GM03348 (cell line): ENCODE measurements at places on chromosomes 6 and 20.

DNA sequence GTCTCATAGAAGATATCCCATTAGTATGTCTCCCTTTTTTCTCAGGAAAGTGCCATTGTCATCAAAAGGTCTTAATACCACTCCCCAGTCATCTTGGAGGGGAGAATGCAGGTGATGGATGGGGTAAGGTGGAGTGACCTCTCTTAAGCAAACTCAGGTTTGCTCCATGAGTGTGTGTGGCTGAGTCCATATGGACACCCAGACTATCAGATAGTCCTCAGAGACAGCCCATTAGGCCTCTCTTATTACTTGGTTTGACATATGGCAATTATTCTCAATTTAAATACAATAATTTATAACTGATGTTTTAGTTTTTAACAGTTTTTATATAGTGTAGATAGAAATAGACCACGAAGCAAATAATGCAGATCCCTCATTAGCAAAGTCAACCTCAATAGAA, 23.2 kb downstream of the LAMA4 start:
- no peak for DNase-seq

DNA sequence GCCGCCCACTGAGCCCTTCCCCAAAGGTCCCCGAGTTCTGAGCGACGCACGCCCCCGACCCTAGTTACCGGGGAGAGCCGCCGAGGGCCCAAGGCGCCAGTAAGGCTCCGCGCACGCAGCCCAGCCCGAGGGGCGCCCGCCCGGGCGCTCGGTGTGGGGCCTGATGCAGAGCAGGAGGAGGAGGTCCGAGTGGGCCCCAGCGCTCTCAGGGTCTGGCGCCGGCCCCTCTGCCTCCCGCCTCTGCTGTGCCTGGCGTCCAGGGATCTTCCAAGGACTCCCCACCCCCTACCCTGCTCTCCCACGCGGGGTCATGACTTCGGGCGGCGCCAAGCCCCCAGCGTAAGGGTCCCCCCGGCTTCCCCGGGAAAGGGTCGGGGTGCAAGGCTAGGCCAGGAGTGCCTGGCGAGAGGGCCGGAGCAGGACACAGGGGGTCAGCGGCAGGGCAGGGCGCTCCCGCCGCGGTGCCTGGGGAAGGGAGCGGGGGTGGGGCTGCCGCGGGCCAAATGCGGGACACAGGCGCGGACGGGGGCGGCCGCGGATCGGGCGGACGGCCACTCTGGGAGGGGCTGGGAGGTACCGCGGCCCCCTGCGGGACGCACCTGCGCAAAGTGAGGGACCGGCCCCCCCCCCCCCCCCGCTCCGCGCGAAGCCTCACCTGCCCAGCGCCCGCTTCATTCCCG, 637 bp downstream of the ABHD12 start:
- DNase-seq: peak; percentile 58

DNA sequence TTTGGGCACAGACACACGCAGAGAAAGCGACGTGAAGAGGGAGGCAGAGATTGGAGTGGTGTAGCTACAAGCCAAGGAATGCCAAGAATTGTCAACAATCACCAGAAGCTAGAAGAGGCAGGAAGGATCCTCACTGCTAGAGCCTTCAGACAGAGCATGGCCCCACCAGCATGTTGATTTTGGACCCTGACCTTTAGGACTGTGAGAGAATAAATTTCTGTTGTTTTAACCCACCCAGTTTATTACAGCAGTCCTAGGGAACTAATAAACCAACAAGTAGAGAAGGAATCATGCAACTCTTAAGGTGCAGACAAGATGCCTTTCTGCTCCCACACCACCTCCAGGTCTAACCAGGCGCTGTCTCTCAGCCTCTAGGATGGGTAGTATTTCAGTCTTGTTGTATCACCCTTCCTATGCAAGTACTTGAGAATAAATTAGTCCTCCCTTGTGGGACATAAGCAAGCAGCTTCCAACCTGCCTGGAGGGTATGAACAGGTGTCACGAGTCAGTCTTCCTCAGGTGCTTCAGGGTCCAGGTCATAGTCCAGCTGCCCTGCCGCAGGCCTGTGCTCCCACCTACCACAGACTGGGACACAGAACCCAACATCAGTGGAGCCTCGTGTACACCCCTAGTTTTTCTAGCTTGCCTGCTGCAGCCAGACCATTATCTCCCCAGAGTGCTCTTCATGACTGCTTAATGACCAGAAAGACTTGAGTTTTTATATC, 46.4 kb upstream of the CCN2 start:
- no peak for DNase-seq

DNA sequence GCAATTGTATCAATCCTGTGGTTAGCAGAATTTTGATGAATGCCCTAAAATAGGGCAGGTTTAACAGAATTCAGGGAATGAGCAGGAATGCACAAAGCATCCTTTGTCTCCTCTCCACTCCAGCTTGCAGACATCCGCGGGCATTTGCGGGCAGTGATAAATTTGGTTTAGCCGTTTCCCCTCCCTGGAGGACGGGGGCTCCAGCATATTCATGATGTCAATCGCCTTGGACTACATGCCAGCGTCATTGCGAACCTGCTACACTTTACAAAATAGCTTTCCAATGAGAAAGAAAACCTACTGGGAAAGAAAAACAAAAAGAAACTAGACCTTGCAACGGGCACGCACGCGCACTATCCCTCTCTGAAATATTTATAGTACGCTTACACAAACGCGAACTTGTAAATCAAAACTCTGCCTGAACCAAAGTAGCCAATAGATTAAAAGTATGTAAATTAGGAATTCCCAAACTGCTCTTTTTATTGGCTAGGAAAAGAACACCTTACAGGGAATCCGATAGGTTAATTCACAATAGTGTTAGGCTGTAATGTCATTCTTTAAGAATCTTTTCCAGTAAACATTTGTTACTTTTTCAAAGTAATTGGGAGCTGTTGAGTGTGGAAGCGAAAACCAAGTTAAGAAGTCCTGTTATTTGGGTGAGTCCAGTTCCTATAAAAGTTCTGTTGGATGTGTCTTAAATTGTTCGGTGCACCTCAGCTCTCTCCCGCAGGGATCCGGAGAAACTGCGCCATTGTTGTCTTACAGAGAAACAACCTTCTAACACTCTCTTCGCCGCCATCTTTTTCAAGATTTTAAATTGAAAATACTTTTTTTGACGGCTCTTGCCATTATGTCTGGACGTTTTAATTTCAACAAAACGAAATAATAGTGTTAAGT, 136.7 kb downstream of the HFE start:
- DNase-seq: peak; percentile 78

GRCh38 chr6:43806043-43806757, 36.2 kb downstream of the VEGFA start:
- no peak for DNase-seq

GRCh38 chr6:170067181-170067641, 223.7 kb downstream of the DLL1 start:
- DNase-seq: no peak

DNA sequence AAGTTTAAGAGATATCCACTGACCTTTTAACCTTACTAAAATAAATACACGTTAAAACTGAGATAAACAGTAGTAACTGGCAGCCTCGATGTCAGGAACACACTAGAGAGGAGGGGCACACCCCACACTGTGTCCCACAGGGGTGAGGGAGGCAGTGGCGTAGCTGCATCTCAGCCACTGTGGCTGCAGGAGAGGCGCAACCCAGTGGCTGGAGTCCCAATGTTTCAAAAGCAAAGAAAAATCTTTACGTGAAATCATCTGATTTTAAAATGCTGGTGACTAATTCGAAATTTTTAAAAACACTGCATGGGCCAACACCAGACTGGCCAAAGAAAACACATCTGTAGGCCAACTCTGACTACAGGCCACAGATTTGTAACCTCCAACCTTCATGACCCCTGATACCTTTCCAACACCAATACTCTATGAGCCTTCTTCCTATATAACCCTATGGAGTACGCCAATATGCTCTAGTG, 54.7 kb downstream of the TRAM2 start:
- peak; percentile 79 for DNase-seq

- DNase-seq: no peak
Observed at GRCh38 chr6:3301506-3301905, 42.8 kb downstream of the PSMG4 start.

DNA sequence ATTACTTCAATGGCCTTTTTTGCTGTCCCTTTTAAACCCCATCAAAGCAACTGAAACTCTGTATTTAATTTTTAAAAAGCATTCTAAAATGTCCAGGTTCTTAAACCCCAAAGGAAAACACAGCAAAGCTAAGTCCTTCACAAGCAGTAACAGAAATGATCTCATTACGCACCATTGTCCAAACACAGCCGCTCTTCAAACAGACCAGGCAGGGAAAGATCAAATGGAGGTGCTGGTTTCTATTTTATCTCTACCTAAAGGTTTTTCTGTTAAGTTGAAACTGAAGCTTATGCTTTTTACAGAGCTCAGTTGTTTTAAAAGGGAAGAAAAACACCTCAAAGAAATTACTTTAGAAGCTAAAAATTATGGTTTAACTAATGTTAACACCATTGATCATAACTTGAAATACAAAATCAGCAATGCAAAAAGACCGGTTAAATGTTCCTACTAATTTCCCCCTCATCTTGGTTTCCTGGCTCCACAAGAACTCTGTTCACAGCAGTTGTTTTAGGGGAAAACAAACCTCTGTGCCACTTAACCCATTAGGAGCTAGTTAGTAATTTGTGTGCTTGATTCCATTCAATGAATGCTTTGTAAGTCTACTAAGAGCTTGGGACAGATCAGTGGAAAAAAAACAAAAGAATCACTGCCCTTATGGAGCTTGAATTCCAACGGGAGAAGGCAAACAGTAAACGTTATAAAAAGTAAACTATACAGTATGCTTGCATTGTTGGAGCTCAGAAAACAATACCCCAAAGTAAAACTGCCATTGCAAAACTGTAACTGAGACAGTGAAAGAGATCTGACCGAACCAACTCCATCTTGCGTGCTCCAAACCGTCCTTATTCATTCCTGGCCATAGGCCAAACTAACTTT, 87.4 kb downstream of the CD24 start:
- DNase-seq: no peak

- DNase-seq: peak; percentile 64
Observed at GRCh38 chr6:150243620-150244314, 100.9 kb downstream of the PPP1R14C start.

DNA sequence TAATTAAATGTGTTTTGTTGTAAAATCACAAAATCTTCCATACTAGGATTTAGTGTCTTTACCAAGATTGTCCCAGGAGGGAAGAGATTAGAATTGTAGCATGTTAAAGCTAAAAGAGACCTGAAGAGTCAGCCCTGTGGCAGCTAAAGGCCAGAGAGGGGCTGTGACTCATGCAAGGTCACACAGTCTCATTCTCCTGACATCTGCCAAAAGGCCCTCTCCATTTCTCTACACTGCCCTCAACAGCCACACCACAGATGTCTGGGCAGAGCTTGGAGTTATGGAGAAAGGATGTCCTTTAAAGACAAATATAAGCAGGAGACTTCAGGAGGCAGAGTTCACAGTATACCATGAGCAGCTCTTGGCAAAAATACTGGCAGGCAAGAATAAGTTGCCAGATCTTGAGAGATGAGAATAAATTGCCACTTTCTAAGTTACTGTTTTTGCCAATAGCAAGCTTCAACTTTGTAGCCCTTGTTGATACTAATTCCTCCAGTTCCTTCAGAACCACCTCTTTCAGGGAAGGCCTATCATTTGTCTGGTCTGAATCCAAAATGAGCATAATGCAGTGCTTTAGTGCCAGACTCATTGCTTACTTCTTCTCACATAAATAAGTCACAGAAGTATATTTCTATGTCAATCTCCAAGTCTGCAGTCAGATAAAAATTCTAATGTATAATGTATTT, 41.7 kb downstream of the AKIRIN2 start:
- peak; percentile 73 for DNase-seq

DNA sequence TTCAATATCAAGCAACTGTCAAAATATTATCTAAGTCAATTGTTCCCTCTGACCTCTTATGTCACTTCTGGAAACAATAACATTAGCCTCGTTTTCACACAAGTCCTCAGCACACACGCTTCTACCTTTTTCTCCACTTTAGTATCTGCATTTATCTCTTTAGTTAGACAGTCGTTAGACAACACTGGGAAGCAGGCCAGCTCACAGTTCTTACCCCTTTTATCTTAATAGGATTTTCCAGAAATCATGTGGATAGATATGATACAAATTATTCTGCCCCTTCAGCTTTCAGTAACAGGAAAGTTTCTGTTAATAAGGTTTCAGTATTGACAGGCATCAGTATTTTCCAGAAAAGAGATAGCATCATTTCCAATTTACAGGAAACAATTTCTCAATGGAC, 25.9 kb upstream of the HAO1 start:
- no peak for DNase-seq

- DNase-seq: no peak
Observed at GRCh38 chr6:4916954-4917561, 86.8 kb downstream of the RPP40 start.
